ENCODE measurements at places on chromosomes 2 and 18.

DNA sequence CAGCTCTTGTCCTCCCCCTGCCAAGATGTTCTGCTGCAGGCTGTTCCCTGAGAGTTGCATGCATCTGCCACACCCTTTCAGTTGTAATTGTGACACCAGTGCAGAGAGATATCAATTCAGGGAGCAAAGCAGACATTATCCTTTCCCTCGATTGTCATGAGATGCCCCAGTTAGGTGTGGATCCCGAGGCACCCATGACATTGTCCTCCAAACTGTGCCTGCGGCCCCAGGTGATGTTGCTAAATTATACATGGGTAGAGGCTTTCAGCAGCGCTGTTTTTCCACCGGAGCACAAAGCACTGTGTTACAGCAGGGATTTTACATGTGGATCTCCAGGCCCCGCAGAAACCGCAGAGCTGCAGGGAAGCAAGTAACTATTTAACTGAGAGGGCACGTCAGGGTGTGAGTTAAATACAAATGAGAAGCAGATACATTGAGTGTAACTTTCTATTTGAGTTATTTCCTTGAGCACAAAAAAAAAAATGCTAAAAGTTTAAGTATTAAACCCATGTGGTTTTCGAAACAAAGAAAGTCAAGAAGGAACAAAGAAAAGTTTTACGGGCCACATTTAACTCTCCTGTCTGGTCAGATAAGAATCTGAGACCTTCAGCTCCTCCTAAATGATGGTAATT lies 90.3 kb upstream of the BCL2L11 start:
- DNase-seq: no peak

GRCh38 chr2:179096090-179096489 lies 46.2 kb upstream of the CCDC141 start:
- DNase-seq: no peak

DNA sequence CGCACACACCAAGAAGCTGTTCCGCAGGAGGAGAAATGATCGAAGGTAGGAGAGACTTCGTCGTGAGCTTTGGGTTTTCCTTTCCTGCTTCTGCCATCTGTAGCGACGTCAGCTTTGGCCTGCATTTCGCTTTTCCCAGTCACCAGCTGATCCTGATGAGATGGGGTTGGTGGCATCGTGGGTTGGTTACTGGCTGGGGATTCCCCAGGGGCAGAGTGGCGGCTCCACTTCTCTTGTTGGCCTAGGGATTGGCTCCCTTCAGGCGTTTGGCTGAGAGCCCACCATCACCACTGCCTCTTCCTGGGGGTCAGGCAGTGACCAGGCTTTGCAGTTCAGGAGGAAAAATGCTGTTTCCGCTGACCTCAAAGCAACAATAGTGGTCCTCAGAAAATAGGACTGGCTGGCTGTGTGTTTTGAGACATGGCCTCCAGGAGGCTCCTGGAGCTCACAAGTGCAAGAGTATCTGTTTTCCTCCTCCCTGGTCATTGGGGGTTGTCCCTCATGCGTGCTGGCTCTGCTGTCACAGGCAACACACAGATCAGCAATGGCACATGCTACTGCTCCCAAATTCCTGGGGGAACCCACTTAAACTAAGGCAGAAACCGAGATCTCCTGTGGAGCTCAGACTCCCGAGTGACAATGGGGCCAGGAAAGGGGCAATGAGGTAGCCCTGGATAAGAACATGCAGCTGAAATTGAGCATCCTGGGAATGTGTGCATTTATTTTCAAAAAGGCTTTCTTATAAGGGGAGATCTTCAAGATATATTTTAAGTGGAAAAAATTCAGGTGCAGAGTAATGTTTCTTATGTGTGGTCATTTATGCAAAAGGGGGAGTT lies 173.0 kb downstream of the CTIF start:
- no peak for DNase-seq

GRCh38 chr2:199261239-199261638 lies 196.5 kb downstream of the SATB2 start:
- DNase-seq: no peak

- DNase-seq: peak; percentile 78
These were observed 48.0 kb upstream of the ATP6V1B1 start for GRCh38 chr2:70887550-70888246.

- DNase-seq: no peak
These were observed 1.5 kb downstream of the LBX2 start for GRCh38 chr2:74497777-74498499.

GRCh38 chr2:181464966-181465365 lies 7.8 kb downstream of the ITGA4 start:
- no peak for DNase-seq

GRCh38 chr2:168697668-168698121 lies 104.7 kb upstream of the NOSTRIN start:
- no peak for DNase-seq

DNA sequence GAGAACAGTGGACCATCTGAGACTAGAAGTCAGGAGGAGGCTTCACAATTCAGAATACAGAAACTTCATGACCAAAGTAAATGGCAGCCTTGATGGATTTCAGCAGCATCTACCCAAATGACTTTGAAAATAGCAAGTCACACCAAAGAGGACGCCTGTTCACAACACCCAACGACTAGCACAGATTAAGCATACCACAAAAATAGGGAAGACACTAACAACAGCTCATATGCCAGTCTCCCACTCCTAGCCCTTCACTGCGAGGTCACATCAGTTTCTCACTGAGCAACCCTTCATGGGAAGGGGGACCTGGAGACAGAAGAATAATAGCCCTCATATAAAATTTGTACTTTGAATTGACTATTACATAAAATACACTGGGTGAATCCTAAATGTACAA lies 228.4 kb upstream of the SLC39A10 start:
- DNase-seq: no peak

GRCh38 chr2:230422149-230422548 lies 6.1 kb downstream of the SP100 start:
- DNase-seq: no peak

- DNase-seq: no peak
These were observed 4.4 kb upstream of the RGPD4 start for GRCh38 chr2:107822302-107822701.

Data from urothelium cell line (cell line).